AG08396 (cell line): ENCODE measurements at places on chromosomes 1 and 21.

- no peak for DNase-seq
Measured at GRCh38 chr1:168726281-168726680, 2.7 kb downstream of the DPT start.

DNA sequence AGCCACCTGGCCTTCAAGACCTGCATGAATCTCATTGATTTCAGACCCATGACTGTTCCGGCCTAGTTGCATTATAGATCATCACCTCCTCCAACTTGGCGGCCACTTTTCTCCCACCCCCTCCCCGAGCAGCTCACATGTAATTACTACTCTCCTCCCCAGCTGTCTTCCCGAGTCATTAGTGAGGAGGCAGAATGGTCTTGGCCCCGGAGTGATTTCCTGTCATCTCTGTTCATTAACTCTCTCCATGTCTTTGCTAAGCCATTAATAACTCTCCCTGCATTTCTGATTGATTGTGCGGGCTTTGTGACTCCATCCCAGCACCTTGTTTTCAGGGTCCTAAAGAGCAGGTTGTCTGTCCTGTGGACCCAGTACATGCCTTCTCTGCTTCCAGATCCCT is 75.6 kb upstream of the CNTN2 start:
- no peak for DNase-seq

DNA sequence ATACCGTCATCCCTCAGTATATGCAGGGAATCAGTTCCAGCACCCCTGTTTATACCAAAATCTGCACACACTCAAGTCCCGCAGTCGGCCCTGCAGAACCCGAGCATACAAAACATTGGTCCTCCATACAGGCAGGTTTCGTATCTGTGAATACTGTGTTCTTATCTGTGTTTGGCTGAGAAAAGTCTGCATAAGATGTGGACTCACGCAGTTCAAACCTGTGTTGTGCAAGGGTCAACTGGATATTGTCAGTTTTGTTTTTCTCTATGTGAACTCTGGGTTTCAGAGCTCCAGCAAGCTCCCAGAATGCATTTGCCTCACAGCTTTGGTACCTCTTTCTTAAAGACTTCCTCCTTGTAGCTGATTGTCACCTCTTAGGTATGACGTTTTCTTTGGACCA is 100.6 kb downstream of the NR5A2 start:
- DNase-seq = no peak

DNA sequence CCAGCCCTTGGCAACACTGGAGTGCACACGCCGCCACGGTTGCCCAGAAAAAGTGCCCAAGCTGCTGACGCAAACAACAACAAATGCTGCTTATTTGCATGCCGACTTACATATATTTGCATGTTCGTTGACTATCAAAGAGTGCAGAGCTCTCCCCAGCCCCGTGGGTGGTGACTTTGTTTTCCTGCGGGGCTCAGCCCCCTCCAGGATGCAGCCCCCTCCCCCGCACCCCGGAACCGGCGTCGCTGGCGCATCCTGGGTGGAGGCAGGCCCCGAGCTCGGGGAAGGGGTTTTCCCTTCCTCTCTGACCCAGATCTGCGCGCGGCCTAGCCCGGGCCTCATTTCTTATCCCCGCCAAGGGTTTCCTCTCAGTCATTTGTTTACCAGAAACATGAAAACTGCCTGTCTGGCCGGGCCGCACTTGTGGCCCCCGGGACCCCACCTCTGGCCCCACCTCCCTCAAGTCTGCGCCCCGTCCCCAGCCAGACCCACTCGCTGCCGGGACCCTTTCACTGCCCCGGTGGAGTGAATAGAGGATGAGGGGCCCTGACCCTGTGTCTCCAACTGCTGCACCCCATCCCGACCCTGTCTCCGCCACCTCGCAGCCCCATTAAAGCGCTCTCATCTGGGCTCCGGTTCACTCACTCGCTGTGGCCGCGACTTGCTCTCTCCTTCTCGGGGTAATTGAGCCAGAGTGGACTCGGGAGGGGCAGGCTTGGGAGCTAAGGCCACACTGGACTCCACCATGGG is 5.5 kb downstream of the TNFRSF25 start:
- no peak for DNase-seq

DNA sequence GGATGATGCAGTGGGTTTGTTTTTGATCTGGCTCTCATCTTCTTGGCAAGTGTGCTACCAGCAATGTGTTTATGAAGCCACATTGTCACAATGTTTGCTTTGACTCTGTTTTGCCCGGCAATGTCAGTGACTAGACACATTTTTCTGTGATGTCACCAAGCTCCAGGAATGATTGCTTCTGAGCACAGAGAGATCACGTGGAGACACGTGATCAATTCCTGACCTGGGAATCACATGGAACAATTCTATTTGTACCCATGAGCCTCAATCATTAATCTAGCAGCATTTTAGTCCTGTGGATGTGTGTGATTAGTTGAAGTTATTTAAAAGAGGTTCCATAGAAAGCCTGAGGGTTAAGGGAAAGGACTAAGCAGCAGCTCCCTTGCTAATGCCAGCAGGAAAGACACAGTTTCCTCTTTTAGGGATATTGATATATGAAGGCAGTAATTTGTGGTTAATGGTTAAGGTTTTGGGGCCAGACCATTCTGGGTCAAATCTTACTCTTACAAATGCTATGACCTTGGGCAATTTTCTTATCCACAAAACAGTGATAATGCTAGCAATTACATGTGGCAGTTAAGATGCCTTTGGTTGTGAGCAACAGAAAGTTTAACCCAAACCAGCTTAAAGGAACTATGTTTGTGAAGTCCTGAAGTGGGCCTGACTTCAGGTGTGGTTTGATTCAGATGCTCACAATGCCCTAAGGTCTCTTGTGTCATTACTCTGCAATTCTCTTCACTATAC is 59.0 kb downstream of the FASLG start:
- no peak for DNase-seq

DNA sequence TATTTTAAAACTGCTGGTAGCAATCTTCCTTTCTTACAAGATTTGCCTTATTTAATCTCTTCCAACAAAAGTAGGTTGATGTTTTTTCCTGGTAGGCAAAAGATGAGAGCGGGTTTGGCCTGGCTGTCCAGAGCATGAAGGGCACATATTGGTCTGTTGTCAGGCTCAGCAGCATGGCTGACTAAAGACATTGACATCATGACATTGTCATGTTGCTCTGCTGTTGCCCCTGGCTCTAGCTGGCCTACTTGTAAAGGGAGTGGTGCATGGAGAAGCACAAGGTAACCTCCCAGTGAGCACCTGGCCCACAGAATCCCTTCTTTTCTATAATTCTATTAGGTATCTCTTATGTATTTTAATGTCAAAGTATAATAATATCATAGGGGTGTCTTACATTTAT is 23.6 kb downstream of the GNPAT start:
- DNase-seq = no peak

GRCh38 chr1:215704089-215704860 is 137.2 kb downstream of the KCTD3 start:
- DNase-seq = peak; percentile 7

GRCh38 chr1:210978316-210978973 is 155.5 kb downstream of the KCNH1 start:
- DNase-seq = no peak

GRCh38 chr1:117760069-117760468 is 154.2 kb downstream of the TENT5C start:
- no peak for DNase-seq

DNA sequence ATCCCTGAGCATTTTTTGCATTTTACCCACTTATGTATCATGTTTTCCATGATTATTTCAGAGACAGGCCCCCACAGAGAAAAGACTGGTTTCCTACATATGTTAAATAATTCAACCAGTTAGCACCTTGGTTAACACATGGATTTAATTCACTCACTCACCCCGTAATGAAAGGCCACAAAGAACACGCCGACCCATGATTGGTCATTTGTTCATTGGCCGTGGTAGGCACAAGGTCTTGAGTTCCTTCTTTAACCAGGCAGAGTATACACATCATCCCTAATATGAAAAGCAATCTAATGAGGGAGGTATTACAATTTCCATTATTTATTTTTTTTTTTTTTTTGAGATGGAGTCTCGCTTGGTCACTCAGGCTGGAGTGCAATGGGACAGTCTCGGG is 50.6 kb downstream of the RPS6KA1 start:
- DNase-seq = no peak

GRCh38 chr21:35543746-35544145 is 494.6 kb upstream of the RUNX1 start:
- no peak for DNase-seq

- no peak for DNase-seq
Measured at GRCh38 chr1:154104433-154105082, 50.3 kb downstream of the NUP210L start.

GRCh38 chr1:151799179-151800022 is 5.8 kb downstream of the LINGO4 start:
- no peak for DNase-seq

GRCh38 chr21:37062593-37062935 is 10.3 kb downstream of the PIGP start:
- DNase-seq = no peak

GRCh38 chr1:246417152-246417812 is 89.8 kb downstream of the SMYD3 start:
- no peak for DNase-seq
